ENCODE measurements at places on chromosomes 6 and 20. TPM values are rescaled to one million over a fixed set of nuclear protein-coding genes. Genes with fewer than 3 reads are reported as not detected.
A peak's percentile ranks its signal among the peaks of the same experiment; 100 is the strongest.

CLDN20 gene
- total RNA-seq: 9.0 TPM

TNXB gene
- 1.9 TPM for total RNA-seq

ADGB gene
- not detected for total RNA-seq

PRL gene
- not detected for total RNA-seq

ADAM33 gene
- total RNA-seq: 1.7 TPM

LTA gene
- not detected for total RNA-seq

FAM229B gene
- total RNA-seq: 117 TPM

NUS1 gene
- 25.2 TPM for total RNA-seq

HLA-DOA gene
- 0.27 TPM for total RNA-seq

PSORS1C2 gene
- total RNA-seq: not detected

MTFR2 gene
- total RNA-seq: 3.5 TPM

CAGE1 gene
- 0.15 TPM for total RNA-seq

DNA sequence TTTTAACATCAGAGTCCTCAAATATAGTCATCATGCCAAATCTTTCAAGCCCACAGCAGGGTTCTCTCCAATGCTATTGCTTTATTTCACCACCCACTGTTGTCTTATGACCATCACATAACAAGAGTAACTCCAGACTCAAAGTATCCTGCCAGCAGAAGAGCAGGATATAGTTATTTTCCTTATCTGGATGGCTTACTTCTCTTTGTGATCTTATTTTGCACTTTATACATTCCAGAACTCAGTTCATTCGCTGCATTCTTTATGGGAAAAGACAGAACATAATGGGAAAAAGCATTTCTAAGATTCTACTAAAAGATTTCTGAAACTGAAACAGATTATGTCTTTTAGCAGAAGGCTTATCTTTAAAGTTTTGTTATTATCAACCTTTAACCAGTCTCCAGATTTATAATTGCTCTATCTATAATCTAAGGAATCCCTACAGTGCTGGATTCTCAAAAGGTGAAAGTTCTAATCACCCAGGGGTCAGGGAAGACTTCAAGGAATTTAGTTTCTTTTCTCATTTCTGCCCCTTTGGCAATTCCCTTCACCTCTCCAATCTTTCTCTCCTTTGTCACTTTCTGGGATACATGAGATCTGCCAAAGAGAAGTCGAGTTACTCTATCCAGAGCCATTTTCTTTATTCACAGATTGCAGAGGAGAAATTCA is 190.4 kb downstream of the TPBG start:
- no peak for ATAC-seq

- ATAC-seq: no peak
These were observed 76.7 kb upstream of the IYD start for GRCh38 chr6:150291968-150292710.

GRCh38 chr20:22561965-22562577 is 22.3 kb downstream of the FOXA2 start:
- ATAC-seq: no peak

- no peak for ATAC-seq
These were observed 523.4 kb downstream of the TENT5A start for GRCh38 chr6:81228912-81229555.

- ATAC-seq: no peak
These were observed 70.9 kb downstream of the SYNE1 start for GRCh38 chr6:152566103-152566875.

DNA sequence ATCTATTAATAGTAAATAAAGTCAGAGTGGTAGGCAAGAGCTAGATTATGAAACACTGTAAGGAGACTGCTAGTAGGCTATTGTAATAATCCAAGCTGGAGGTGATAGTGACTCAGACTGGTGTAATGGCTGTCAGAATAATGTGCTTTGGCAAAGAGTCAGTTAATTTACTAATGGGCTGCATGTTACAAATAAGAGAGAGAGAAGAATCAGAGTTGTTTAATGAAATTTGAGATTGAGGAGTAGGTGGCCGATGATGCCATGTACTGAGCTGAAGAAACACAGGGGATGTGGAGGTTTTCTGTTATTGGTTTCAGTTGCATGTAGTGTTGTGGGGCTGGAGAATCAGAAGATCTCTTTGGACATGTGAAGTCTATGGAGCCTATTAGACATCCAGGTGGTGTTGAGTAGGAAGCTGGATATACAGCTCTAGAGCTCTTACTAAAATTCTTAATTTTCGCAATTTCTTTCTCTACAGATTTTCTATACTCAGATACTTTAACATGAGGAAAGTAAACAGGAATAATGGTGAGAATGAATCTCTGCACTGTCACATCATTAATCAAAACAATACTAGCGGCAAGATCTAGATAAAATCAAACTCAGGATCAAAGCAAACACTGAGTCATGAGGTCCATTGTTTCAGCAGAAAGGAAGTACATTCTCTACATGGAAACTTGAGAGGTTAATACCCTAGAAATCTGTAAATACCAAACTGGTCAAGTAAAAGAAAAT is 167.7 kb downstream of the SIM1 start:
- no peak for ATAC-seq

- no peak for ATAC-seq
These were observed 124.8 kb upstream of the NEDD9 start for GRCh38 chr6:11357285-11357684.

DNA sequence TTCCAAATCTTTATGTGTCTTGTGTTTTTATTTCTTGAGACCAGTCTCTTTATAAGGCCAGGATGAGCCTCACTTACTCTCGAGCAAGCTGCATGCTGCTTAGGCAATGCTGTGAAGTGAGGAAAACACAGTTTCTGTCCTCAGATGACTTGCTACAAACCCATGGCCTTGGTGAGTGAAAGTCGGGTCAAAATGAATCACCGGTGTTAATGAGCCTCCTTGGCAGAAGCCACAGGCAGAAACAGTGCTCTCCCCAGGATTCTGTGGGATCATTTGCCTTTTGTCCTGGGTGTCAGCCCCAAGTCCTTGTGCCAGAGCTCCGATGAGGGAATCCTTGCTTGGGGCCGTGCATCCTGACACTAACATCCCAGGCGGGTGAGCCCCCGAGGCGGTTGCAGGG is 482.5 kb downstream of the QKI start:
- no peak for ATAC-seq

GRCh38 chr6:54194067-54194466 is 82.8 kb downstream of the MLIP start:
- peak; percentile 87 for ATAC-seq

DNA sequence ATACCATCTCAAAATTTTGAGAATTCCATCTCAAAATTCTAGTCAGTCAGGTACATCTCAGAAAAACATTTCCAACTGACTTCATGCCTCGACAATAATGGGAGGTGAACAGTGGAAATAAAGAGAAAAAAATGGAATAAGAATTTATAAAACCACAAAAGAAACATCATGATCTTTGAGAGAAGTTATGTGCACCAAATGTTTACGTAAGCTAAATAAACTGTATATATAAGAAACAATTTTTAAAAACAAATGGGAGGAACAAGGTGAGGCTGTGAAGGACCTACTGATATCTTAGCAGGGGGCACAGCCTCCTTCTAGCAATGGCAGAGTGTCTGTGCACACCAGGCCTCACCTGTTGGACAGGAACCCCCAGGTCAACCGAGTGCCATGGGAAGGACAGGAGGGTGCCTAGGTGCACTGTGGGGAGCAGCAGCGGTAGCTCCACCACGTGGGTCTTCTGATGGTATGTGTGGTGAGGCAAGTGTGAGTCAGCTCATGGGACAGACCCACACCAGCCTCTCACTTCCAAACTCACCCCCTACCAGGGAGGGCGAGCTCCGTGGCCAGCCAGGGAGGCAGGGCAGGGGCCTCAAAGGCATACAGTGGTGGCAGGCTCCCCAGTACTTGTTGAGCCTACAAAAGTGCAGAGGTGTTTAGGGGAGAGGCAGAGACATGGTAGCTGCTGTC is 23.2 kb downstream of the DIDO1 start:
- ATAC-seq: no peak

DNA sequence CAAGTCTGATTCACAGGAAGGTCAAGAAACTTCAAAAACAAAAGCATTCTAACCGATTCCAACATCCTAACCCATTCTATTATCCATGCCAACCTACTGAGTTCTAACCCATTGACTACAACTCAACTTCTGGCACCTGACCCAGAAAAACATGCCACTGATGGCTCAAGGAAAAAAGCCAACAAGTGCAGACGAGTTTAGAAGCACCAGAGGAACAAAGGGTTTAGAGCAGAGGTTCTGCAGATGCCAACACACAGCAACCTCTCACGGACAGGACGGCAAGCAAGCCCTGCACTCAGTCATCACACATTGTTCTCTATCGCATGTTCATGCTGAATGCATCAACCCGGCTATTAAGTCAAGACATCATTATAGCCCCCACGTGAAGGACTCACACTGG is 25.2 kb upstream of the MC3R start:
- no peak for ATAC-seq

DNA sequence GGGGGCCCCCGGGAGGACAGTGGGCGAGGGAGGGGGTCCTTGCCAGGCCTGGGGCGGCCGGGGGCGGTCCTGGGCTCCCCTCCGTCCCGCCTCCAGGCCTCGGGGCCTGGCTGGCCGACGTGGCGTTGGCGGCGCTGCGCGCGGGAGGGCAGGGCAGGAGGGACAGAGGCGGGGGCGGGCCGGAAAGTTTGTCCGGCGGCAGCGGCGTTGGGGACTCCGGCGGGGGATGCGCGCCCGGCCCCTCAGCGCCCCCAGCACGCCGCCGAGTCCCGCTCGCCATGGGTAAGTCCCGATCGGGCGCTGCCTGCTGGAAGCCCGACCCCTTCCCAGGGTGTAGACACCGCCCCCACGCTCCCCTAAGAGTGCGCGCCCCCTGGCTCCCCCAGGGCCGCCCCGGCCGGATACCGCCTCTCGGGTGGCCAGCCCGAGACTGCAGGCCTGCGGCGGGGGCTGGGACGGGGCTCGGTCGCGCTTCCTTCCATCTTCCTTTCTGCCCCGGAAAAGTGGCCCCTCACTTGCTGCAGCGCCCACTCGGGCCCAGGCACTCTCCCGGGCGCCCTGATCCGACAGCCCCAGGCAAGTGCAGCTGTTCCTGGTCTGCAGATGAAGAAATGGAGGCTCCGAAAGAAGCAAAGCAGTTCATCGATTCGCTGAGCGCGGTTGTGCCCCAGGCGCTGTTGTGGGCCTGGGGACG is at the start of gene SLC2A10:
TSS of gene SLC2A10 (plus strand) at position 191 of the 694 bp plus-strand sequence. CDS start at position 279, 88 bp downstream.
- ATAC-seq: peak; percentile 82

DNA sequence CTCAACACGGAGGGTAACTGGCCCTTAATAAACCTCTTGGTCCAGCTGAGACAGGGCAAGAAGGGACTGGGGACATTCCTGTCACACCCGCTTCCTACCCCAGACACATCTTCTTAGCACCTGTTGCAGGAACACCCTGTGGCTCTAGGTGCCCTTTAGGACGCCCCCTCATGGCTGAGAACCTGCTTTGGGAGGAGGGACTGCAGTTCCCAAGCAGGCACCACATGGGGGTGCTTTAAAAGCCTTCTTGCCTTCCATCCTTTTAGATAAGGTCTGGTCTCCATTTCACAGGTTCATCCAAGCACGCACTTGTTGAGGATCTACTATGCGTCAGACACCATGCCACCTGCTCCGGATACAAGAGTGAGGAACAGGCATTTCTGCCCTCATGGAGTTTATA is 26.6 kb downstream of the NSFL1C start:
- ATAC-seq: no peak

DNA sequence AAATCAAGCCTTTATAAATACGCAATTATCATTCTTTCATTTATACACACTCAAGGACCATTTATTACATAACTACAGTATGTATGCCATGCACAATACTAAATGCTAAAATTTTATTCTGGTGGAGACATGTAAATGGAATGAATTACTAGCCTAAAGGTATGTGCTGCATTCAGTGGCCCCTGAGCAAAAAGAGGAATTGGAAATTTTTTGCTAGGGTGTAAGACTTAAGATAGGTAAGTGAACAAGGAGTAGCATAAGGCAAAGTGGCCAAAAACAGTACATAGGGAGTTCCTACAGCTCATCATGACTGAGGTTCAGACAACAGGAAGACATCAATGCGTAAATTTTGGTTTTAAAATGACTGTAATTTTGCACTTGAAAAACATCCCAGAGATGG is 2.3 kb upstream of the MTFR2 start:
- no peak for ATAC-seq

GRCh38 chr20:49230561-49231133 is 11.4 kb downstream of the DDX27 start:
- ATAC-seq: no peak

DNA sequence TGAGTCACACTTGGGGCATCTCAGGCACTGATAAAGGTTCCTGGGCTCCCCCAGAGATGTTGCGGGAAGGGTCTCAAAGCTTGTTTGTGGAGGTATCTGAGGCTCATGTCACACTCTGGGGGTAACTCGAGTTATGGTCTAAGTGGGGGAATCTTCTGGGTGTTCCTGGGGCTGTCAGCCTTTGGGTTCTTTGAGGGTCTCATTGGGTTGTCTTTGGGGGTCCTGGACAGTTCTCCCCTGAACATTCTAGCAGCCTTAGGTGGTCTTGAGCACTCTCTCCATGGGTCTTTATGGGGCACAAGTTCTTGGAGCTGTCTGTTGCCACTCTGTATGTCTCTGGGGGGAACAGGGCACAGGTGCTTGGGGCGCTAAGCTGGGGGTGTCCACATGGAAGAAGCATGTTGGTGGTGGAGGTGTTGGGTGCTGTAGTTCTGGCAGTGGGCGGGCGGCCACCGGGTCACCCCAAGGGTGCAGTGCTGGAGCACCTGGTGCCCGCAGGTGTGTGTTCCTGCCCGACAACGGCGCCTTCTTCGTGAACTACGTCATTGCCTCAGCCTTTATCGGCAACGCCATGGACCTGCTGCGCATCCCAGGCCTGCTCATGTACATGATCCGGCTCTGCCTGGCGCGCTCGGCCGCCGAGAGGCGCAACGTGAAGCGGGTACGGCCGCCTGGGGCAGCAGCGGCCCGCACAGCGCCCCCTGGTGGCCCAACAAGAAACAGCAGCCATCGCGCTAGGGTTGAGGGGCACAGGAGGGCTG is 7.1 kb upstream of the CAPN11 start:
- peak; percentile 85 for ATAC-seq

DNA sequence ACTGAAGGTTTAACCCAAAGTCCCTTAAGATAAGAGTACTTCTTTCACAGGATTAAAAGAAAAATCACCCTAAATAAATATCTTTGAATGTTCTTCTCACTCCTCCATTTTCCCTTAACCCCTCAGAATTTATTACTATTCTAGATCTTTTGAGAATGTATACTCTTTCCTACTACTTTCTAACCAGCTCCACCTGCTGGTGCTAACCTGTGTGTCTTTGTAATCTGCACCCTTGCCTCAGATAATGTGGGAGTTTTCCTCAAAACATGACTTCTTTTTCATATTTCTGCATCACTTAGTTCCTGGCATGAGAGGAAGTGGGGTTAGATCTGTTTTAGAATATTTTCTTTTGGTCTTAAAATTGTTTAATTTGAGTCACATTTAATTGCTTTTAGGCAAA is 394.2 kb downstream of the BMP2 start:
- ATAC-seq: no peak

- ATAC-seq: peak; percentile 72
These were observed 27.6 kb downstream of the TINAG start for GRCh38 chr6:54335871-54336270.
